ENCODE measurements at places on chromosomes 5 and 9.

GRCh38 chr9:122302237-122303093, 37.8 kb downstream of the MRRF start:
- DNase-seq = no peak

DNA sequence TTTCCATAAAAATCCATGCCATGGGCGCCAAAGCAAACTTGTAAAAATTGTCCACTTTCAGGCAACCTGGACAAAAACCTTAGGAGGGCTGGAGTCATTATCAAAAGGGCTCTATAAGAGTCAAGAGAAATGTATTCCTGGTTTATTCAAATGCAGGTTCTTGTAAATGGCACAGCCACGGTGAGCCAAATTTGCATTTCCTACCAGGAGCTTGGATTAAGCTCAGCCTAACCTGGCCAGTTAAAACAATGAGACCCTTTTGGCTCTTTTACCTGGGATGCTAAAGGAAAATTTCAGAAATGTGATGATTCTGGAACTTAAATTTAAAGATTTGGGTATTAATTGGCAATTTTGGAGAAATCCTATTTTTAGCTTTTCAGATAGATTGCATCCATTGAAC, 8.9 kb upstream of the ZNF474 start:
- DNase-seq = no peak

DNA sequence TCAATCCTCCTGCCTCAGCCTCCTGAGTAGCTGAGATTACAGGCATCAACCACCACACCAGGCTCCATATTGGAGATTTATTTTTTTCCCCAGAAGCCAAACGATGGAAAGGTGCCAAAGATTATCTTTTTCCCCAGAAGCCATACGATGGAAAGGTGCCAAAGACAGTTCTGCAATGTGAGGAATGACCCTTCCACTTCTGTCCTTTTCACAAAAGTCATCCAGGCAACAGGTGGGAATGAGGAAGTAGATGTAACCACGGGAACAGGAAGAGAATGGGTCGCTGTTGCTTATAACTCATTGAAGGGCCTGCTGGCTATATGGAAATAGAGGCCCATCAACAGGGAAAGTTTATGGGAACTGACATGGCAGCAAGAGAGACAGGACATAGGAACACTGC, 233.7 kb upstream of the MSX2 start:
- DNase-seq = no peak

GRCh38 chr9:89890326-89890980, 285.6 kb downstream of the GADD45G start:
- DNase-seq = no peak

DNA sequence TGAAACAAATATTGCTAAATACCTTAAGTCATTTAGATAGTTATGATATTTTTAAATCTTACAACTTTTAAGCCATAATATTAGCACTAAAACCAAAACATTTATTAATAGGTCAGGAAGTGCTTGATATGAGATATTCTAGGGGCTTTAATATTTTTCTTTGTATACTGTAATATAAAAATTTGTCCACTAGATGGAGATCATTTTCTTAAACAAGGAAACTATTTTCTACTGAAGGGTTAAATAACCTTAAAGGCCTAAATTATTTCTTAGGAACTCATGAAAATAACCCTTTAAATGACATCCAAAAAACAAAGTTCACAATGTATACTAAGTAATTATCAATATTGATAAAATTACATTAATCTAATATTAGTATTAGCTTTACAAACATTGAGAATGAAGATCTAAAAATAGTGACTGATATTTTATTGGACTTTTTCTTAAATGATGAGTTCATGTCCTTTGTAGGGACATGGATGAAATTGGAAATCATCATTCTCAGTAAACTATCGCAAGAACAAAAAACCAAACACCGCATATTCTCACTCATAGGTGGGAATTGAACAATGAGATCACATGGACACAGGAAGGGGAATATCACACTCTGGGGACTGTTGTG, 635.7 kb downstream of the RAB3C start:
- no peak for DNase-seq

DNA sequence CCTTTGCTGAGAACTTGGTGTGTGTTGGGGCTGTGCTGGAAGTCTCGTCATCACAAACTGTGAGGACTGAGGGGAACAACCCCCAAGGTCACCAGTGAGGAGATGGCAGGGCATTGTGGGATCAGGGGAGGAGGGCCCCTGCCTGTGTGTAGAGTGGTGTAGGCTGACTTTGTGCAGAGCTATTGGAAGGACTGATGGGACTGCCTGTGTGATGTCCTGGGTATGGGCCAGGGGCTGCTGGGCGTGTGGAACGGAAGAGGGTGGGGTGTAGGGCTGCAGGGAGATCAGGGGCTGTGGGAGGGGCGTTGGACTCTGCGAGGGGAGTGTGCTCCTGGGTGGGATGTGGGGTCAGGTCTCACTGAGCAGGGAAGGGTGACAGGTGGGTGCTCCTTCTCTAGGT, 3.6 kb downstream of the WNK2 start:
- DNase-seq = no peak

GRCh38 chr9:81826517-81826906, 101.7 kb upstream of the SPATA31D4 start:
- peak; percentile 90 for DNase-seq

GRCh38 chr5:109291090-109291489, 118.7 kb downstream of the PJA2 start:
- no peak for DNase-seq

DNA sequence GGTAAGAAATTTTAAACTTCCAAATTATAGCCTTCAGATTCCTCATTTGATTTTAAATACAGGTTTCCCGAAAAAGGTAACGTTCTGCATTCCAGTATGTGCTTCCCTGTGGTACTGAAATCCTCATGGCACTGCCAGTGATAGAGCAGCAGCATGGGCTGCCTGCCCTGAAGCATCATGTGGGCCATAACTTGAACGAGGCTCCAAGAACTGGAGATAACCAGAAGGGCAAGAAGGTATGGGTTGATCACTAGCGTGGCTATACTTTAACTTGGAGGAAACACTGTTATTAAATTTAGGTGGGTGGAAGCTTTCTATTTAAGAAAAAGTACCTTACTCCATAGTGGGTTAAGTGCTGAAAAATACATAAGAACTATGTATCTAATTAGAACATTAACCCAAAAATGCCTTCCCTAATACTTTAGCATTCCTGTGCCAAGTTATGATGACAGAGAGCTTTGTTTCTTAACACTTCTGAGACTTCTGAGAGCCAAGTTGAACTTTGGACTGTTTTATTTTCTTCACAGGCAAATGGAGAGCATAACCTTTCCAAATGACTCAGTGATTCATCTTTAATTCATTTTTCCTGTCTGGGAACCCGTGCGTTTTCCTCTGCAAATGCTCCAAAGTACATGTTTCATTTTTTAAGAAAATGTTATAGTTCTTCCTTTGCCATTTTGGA, 191.5 kb upstream of the GNA14 start:
- no peak for DNase-seq

GRCh38 chr5:1468247-1468612, 23.0 kb upstream of the SLC6A3 start:
- DNase-seq = no peak

GRCh38 chr5:11898-12297, 80.1 kb upstream of the PLEKHG4B start:
- DNase-seq = no peak

- no peak for DNase-seq
Observed at GRCh38 chr5:68409259-68409658, 193.7 kb downstream of the PIK3R1 start.

DNA sequence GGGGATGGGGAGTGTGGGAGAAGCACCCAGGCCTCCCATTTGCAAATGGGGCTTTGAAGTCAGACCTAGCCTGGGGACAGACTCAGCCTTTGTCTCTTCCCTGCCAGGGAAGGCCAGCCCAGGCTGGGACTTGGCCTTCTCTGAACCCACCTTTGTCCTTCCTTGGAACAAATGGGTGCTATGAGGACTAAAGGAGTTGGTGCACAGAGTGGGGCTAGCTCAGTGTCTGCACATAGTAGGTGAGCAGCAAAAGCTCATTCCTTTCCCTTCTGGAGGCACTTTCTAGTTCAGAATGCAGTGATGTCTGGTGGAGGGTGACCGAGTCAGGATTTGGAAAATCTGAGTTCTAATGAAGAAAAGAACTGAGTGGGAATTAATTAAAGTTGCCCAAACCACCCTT, 37.2 kb downstream of the COL27A1 start:
- no peak for DNase-seq

- no peak for DNase-seq
Observed at GRCh38 chr9:15423231-15423985, 732 bp downstream of the SNAPC3 start.

DNA sequence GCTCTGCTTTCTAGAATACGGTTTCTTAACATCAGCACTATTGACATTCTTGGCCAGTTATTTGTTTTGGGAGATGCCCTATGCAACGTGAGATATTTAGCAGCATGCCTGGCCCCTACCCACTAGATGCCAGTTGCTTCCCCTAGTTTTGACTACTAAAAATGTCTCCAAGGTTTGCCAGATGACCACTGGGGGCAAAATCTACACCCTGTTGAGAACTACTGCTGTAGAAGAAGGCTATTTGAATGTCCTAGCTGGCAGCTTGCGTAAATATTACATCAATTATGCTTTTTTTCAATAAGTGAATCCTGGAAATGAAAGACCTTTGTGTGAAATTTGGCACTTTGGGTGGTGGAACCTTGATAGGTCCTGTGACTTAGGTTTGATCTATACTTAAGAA, 5.0 kb downstream of the NCBP1 start:
- no peak for DNase-seq

- DNase-seq = no peak
Observed at GRCh38 chr5:111127453-111128195, 35.5 kb downstream of the WDR36 start.

DNA sequence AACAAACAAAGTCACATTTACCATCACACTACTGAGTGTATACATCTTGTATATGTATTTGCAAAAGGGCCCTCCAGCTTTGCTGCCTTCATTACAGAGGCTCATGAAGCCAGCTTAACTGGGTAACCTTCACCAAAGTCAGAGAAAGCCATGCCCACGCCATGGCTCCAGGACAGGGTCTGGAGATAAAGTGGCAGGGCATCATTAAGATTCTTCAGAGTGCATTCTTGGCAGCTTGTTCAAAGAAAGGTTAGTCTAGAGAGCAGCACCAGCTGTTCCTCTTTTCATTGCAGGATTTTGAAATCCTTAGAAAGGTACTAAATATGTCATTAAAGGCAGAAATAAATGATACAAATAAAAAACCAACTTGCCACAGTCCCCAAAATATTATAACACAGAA, 333.2 kb downstream of the NDUFS4 start:
- DNase-seq = no peak

- no peak for DNase-seq
Observed at GRCh38 chr5:91436241-91436640, 53.1 kb upstream of the ARRDC3 start.

GRCh38 chr5:72237415-72237814, 82.6 kb downstream of the MRPS27 start:
- DNase-seq = no peak

GRCh38 chr9:79264511-79265355, 307.0 kb upstream of the TLE4 start:
- no peak for DNase-seq

GRCh38 chr5:34915856-34916192, 313 bp downstream of the BRIX1 start:
- no peak for DNase-seq

DNA sequence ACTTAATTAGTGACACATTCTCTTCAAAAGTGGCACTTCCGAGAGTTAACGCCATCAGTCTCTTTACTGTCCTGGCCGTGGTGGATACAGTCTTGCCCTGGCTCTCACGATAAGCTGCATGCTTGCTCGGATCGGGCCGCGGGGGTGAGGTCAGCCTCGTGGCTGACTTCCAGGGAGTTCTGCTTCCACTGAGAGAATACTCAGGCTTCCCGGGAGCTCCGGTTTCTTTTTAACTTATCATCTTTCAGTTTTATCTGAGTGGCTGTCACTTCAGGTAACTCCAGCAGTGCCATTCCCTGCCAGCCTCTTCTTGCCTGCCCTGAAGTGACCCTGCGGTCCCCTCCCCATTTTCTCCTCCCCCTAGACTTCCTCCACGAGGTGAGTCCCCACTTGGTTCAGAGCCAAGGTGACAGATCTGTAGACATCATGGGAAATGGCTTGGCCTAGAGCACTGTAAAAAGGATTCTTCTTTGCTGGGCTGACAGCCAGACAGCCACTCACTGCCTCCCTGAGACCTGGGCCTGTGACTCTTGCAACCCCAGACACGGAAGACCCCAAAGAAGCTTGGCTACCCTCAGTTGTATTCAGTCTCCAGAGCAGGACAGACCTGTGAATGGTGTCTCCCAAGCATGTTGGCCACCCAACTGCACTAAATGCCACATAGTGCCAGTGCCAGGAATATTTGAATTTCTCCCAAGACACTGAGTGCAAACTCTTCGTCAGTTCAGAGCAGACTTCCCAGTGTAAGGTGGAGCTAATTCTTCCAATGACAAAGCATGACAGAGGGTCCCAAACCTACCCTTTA, 95.1 kb downstream of the DAPK1 start:
- DNase-seq = no peak

- no peak for DNase-seq
Observed at GRCh38 chr9:92035146-92035545, 80.1 kb downstream of the SPTLC1 start.

DNA sequence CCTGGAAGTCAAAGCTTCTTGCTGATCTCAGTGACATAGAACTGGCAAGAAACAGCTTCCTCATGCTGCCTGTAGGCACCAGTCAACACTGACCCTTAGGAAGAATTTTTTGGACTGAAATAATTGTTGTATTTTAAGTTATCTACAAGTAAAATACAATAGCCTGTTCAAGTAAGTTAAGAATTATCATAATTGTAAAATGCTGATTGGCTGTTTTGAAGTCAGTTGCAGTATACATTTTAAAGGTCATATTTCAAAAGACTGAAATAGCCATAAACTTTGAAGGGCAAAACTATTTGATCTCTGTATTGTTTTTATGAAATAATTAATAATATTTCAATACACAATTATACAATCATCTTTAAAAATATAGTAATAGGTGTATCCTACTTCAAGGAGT, 794.9 kb downstream of the MAT2B start:
- DNase-seq = no peak

DNA sequence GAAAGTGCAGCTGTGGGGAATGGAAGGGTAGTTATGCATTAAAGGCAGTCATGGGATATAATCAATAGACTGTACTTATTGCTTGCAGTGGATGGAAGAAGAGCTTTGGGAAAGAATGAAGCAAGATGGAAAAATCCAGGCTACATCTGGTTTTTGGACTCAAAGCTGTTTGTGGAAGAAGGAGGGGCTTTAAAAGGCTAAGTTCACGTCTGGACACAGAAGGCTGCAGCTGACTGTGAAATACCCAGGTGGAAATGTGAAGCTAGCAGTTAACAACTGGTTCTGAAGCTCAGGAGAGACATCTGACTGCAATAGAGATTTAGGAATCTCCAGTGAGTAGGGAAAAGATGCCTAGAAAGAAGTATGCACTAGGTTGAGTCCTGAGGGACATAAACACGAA, 43.2 kb upstream of the TIMD4 start:
- no peak for DNase-seq

- no peak for DNase-seq
Observed at GRCh38 chr5:10634050-10634449, 70.2 kb downstream of the ANKRD33B start.

DNA sequence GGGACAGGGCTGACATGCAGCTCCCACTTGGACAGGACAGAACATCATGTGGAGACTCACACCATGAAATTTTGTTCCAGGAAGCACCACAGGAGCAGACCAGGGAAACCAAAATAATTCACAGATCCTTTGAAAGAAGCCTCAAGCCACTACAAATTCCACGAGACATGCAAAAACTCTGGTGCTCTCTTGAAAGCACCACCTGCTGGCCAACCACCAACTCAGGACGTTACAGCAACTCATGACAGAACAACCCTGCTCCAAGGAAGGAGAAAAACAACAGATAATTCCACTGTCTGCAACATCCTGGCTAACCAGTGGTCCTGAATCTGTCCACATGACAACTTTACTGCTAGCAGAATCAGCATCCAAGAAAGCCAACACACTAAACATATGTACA, 516.0 kb downstream of the SPATA31D1 start:
- DNase-seq = no peak
